ENCODE measurements at places on chromosomes 1 and 21.
A peak's percentile ranks its signal among the peaks of the same experiment; 100 is the strongest.

GRCh38 chr21:38915546-38915945 lies 109.8 kb downstream of the ETS2 start:
- DNase-seq = no peak

DNA sequence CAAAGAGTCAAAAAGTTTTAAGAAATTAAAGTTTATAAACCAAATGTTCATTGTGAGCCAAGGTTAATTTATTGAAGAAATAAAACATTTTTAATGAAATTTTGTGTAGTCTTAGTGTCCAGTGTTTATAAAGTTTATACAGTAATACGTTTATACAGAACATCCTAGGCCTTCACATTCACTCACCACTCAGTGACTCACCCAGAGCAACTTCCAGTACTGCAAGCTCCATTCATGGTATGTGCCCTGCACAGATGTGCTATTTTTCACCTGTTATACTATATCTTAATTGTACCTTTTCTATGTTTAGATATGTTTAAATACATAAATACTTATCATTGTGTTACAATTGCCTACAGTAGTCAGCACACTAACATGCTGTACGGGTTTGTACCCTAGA lies 33.6 kb downstream of the TYW3 start:
- DNase-seq = no peak

DNA sequence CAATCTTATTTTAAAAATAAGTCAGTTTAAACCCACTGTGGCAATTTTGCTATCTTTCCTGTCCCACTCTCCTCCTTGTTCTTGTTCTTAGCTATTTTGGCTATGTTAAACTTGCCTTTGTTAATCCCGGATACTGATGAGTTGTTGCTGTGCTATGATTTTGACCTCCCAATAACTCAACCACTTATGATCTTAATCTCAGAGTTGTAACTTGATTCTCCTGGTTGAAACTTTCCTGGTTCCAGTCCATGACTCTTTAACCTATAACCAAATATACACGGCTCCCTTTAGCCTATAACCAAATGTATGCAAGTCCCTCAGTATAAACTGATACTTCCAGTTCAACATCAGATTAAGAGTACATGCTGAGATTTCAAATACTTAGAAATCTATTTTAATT lies 15.6 kb upstream of the ACADM start:
- no peak for DNase-seq

GRCh38 chr21:25412100-25412499 lies 195.2 kb downstream of the MRPL39 start:
- DNase-seq = no peak

GRCh38 chr1:221699978-221700519 lies 41.8 kb downstream of the DUSP10 start:
- no peak for DNase-seq

DNA sequence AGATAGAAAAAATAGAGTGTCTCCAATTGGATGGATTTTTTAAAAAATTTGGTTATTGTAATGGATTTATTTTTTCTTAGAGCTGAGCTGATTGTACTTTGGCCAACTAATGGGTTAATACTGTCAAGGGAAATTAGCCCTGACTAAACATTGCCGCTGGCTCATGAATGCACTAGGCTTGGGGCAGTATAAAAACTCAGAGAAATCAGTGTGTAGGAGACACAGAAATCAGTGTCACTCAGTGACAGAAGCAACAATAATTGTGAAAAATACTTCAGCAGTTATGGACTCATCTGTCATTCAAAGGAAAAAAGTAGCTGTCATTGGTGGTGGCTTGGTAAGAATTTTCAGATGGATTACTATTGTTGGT lies at the start of gene KMO:
KMO (plus strand) TSS at position 217 of the 370 bp plus-strand sequence; CDS start at position 284, 67 bp downstream.
- DNase-seq = peak; percentile 18

GRCh38 chr1:79190074-79190473 lies 183.5 kb upstream of the ADGRL4 start:
- DNase-seq = peak; percentile 74

DNA sequence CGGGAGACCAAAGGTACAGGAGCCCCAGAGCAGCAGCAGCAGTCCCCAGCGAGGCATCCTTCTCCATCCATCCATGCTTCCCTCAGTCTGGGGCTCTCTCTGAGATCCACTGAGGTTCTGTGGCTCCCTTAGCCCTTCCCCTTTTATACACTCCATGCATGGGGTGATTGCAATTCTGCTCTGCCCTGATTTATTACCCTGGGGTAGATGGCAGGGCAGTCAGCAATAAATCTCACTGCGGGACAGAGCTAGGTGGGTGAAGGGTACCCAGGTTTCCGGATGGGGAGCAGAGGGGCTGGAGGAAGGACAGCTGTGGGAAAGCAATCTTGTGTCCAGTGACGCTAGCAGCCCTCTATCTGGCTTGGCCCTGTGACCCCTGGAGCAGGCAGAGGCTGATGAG lies at the start of gene REN:
REN (minus strand) TSS at position 119 of the 400 bp plus-strand sequence; CDS start at position 75, 44 bp downstream.
- DNase-seq = no peak

- DNase-seq = no peak
Observed at GRCh38 chr21:38142224-38142623, 114.6 kb upstream of the KCNJ15 start.

GRCh38 chr1:101199637-101199982 lies 37.2 kb upstream of the S1PR1 start:
- no peak for DNase-seq

- no peak for DNase-seq
Observed at GRCh38 chr1:158149175-158149574, 31.5 kb upstream of the CD1D start.

DNA sequence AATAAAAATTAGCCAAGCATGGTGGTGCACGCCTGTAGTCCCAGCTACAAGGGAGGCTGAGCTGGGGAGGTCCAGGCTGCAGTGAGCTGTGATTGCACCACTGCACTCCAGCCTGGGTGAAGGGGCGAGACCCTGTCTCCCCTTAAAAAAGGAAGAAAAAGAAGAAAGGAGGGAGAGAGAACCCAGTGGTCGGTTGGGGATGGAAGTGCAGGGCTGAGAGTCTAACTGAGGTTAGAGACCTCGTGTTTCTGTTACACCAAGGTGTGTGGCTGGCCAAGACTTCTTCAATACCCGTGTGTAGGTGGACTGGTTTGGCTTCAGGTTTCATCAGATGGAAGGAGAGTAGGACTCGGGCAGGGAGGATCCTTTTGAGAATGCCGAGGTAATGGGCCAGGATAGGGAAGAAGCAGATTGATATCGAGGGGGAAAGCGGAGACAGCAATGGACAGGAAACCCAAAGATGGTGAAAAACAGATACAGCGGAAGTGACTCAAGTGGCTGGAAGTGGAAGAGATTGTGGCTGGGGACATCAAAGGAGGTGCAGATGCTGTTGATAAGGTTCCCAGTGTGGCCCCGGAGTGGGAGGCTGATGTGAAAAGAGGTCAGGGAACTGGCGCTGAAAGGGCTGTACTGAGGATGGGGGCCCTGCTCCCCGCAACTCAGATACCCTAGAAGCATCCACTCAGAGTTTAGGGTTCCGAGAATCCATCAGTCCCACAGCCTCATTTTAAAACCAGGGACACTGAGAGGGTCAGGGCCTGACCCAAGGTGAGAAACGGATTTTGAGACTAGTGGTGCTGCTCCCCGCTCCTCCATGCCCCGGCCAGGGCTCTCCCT lies 681 bp upstream of the UBXN10 start:
- DNase-seq = no peak

- no peak for DNase-seq
Observed at GRCh38 chr1:74714429-74715235, 18.2 kb downstream of the CRYZ start.

GRCh38 chr1:235595079-235595478 lies 54.5 kb downstream of the GNG4 start:
- no peak for DNase-seq

DNA sequence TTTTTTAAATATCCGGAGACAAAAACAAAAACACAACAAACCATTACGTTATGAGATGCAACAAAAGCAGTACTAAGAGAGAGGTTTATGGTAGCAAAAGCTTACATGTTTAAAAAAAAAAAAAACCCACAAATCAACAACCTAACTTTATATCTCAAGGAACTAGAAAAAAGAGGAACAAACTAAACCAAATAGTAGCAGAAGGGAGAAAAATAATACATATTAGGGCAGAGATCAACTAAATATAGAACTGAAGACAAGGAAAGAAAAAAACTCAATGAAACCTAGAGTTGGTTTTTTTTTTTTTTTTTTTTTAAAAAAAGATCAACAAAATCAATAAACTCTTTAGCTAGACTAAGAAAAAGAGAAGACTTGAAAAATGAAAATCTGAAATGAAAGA lies 34.9 kb downstream of the ZNF644 start:
- no peak for DNase-seq

- DNase-seq = no peak
Observed at GRCh38 chr1:239662950-239663349, 276.6 kb downstream of the CHRM3 start.

DNA sequence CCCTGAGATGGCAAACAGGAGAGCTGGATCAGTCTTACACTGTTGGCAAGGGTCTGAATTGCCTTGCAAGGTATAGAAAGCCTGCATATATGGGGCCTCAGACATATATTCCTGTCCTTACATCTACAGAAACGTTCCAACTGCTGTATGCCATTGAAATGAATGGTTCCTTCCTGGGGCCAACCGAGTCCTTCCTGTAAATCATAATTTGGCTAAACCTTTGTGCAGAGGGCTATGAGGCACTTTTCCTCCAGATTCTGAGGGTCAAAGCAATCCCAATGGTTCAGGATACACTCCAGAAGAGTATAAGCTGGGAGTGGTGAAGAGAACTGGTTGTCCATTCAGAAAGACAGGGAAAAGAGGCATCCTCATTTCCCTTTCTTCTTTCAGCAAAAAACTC lies 190.5 kb downstream of the PTPRC start:
- DNase-seq = no peak

GRCh38 chr1:43760745-43761317 lies 53.5 kb downstream of the ST3GAL3 start:
- no peak for DNase-seq

DNA sequence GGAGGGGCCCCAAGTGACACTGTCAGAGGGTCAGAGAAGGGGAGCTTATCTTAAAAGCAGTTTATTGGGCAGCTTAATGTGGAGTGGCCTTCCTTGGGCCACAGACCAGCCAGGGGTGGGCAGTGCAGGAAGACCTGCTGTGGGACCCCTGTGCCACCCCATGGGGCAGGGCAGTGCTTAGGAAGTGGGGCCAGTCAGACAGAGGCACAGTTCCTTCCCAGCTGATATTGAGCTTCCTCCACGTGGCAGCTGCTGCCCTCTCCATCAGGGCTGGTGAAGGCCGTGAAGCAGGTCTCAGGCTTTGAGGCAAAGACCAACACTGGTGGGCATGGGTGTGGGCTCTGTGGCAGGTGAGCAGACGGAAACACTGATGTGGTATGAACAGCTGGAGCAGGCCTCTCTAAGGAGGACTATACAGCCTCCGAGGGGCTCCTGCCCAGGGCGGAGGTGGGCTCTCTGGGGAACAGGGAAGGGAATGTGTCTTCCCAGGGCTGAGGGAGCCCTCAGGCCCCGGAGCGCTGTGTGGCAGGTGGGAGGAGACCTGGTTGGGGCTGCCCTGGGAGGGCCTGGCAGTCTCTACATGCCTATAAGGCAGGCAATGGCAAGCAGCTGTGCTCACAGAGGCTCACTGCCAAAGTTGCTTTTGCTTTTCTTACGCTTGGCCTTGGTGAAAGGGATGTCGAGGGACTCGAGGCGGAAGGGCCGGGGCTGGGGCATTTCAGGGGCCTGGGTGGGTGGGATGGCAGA lies 3.0 kb upstream of the DDOST start:
- DNase-seq = no peak

GRCh38 chr1:221910222-221910621 lies 168.3 kb upstream of the DUSP10 start:
- DNase-seq = no peak

DNA sequence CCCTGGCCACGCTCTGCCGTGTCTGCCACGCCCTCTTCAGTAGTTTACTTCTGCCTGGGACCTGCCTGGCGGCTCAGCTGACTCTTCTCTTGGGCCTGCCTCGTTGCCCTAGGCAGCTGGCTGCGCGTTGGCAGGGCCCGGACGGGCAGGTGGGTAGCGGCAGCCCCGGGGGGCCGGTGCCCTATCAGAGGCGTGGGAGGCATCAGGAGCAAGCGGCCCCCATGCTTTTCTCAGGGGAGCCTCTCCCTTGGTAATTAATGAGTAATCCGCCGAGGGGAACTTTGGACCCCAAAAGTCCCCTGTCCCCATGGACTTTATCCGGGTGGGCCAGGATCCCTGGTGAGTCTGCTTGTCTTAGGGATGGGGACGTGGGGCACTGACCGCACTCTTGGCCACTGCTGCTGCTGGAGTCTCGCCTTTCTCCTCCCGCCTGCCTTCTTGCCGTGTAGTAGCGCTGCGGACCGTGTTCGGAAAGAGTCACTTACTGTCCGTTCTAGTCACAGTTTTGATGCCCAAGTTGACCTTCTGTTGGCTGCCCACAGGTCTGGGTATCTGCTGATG lies 22.7 kb downstream of the SKI start:
- DNase-seq = no peak

- DNase-seq = no peak
Observed at GRCh38 chr1:40239626-40240025, 8.1 kb upstream of the TMCO2 start.

DNA sequence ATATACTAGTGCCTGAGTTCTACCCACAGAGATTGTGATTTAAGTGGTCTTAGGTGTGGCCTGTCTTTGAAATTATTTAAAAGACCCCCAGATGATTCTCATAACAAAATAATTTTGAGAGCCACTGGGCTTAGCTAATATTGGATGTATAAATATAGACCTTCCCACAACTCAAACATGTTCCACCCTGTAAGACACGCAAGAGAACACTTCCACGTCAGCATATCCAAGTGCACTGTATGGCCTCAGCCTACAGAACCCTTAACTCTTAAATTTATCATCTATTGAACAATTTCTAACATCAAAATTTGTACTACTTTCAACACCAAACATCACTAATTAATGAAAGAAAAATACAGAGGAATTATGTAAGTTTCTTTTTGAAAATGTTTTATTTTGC lies 2.5 kb downstream of the FAM177B start:
- no peak for DNase-seq

- DNase-seq = peak; percentile 7
Observed at GRCh38 chr1:186244825-186245224, 130.2 kb downstream of the TPR start.

DNA sequence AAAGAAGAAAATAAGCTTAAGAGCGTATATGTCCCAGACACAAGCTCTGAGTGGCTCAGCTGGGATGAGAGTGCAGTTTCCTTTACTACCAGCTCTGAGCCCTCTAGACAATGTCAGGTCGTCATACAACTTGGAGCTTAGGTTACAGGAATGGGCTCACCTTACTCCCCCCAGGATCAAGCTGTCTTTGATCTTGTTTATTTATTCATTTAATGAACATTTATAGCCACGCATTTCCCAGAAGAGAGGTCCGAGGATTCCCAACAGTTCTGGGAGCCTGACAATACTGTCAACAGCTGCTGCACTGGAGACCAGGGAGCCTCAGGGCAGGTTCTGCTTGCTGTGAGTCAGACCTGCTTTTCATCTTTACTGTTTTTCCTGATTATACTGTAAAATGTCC lies 378.9 kb downstream of the PLPP3 start:
- no peak for DNase-seq

DNA sequence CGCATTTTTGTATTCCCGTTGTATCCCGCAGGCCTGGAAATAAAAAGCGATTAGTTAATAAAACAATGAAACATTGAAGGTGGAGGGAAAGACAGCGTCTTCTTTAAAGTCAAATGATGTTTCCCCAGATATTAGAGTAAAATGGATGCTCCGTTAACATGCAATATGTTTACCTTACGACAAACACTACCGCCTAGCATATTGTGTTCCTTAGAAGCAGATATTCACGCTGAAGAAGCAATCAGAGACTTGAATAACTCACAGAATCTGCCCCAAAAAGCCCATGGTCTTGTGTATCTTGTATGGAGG lies 583 bp upstream of the B4GALT3 start:
- DNase-seq = no peak

GRCh38 chr1:167171286-167171929 lies 49.3 kb upstream of the POU2F1 start:
- no peak for DNase-seq

- no peak for DNase-seq
Observed at GRCh38 chr1:19074902-19075721, 118.6 kb upstream of the IFFO2 start.

All from fibroblast of the aortic adventitia (primary cell).